ENCODE measurements at places on chromosomes 7 and 10.

DNA sequence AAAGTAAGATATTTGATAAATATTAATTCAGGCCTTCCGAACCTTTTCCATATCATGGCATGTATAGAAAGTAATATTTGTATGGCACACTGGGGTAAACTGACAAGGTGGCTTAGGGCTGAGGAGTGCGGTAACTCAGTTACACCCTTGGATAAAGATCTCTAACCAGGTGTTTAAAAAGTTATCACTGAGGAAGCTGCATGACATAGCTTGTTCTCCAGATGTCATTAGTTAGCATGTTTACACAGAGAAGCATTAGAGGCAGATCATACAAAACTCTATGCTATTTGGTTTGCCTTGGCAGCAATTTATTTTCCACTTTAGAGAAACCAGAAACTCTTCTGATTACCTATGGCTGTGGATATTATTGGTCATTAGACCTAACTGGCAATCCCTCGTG is 118.2 kb downstream of the ST7 start:
- ATAC-seq: no peak

GRCh38 chr7:114703677-114704076 is 218.2 kb upstream of the MDFIC start:
- ATAC-seq: no peak

DNA sequence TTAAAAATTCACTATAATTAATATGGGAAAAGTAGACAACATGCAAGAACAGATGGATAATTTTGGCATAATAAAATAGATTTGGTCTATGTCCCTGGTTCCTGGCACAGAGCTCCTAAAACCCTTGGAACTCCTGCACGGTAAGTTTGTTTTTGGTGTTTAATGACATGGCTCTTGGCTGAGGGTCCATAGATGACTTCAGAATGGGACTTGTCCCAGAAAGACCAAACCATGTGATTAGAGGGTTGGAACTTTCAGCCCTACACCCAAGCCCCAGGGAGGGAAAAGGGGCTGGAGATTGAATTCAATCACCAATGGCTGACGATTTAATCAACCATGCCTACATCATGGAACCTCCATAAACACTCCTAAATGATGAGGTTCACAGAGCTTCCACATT is 12.6 kb upstream of the GSDME start:
- ATAC-seq: no peak

DNA sequence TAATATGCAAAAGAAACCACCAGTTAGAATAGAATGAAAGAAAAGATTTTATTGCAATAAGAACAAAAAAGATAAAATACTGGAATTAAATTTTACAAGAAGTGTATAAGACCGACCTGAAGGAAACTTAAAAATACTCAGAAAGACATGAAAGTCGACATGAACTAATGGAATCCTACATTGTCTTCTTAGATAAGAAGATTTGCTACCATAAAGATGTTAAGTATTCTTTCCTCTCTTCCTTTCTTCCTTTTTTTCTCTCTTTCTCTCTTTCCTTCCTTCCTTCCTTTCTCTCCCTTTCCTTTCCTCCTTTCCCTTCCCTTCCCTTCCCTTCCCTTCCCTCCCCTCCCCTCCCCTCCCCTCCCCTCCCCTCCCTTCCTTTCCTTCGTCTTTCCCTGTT is 6.5 kb downstream of the TAS2R60 start:
- ATAC-seq: no peak

DNA sequence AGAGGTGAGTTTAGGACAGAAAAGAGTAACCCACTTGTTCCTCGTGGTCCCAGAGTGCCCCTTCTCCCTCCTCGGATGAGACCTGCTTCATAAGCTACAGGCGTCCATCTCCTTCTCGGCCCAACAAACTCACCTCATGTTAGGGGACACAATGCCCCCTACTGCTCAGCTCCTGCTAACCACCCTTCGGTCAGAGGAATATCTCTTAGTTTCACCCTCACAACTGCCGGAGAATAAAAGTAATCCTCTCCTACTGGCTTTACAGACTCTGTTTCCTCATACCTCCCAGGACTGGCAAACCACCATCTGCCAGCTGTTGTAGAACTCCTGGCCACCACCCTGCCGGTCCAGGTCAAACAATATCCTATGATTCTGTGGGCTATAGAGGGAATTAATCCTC is 3.2 kb downstream of the AKR1B15 start:
- peak; percentile 53 for ATAC-seq

GRCh38 chr10:113646336-113647201 is 17.3 kb downstream of the NRAP start:
- no peak for ATAC-seq

- no peak for ATAC-seq
Measured at GRCh38 chr7:128911423-128912031, 1.0 kb upstream of the KCP start.

DNA sequence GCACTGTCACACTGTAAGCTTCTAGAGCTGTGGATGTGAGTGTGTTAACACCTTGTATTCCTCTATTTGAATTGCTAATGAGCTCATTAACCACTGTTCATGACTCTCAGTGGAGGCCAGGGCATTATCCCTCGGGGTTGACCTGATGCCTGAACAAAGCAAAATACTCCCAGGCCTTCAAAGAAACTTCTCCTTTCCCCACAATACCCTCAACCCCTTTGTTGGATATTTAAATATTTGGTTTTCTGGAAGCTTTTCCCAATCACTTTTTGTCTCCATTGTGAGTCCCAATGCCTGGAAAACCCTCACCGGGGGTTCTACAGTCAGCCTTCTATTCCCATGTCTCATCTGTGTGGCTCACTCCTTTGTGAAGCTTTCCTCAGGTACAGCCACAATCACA is 780.1 kb downstream of the PHTF2 start:
- ATAC-seq: no peak

Data from SK-N-SH treated with all-trans-retinoic acid at 6 μM for 48 hours (cell line).